CD8-positive, alpha-beta T cell (primary cell): ENCODE measurements at places on chromosomes 16 and 17. TPM values are rescaled to one million over a fixed set of nuclear protein-coding genes. Genes with fewer than 3 reads are reported as not detected.

DNA sequence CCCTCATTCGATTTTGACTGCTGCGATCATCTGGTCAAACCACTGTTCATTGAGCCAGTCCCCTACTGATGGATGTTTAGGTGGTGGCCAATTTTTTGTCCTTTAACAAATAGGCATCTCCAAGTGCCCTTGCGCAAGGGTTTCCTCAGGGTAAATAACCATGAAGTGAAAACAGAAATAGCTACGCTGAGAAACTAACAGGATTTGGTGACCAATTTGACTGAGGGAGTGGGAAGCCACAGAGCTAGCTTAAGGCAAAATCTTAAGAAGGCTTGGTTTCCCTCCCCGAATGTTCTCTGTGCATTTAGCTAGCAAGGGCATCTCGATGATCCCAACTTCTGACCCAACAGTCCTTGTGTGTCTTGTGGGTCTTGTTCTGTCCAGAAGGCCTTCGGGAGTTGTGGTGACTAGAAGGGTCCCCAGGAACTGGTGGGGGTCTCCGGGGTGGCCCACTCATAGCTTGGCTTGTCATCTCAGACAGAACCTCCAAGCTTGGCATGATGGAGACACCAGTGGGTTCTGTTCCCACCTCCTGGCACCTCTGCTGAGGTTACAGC, 117.2 kb downstream of the SOCS1 start:
- DNase-seq: no peak

GRCh38 chr16:12998361-12999085, 97.1 kb downstream of the SHISA9 start:
- no peak for DNase-seq

The CSH2 gene
- total RNA-seq: not detected

The CYGB gene
- 0.47 TPM for total RNA-seq
